ENCODE measurements at places on chromosomes 1 and 21. TPM values are rescaled to one million over a fixed set of nuclear protein-coding genes. Genes with fewer than 3 reads are reported as not detected.

GRCh38 chr1:230139315-230139714 lies 72.3 kb downstream of the GALNT2 start:
- DNase-seq: no peak

- DNase-seq: no peak
Observed at GRCh38 chr1:220891224-220892085, 12.2 kb downstream of the HLX start.

GRCh38 chr1:90694846-90695245 lies 22.3 kb downstream of the BARHL2 start:
- no peak for DNase-seq

- no peak for DNase-seq
Observed at GRCh38 chr1:198047913-198048312, 108.9 kb upstream of the NEK7 start.

DNA sequence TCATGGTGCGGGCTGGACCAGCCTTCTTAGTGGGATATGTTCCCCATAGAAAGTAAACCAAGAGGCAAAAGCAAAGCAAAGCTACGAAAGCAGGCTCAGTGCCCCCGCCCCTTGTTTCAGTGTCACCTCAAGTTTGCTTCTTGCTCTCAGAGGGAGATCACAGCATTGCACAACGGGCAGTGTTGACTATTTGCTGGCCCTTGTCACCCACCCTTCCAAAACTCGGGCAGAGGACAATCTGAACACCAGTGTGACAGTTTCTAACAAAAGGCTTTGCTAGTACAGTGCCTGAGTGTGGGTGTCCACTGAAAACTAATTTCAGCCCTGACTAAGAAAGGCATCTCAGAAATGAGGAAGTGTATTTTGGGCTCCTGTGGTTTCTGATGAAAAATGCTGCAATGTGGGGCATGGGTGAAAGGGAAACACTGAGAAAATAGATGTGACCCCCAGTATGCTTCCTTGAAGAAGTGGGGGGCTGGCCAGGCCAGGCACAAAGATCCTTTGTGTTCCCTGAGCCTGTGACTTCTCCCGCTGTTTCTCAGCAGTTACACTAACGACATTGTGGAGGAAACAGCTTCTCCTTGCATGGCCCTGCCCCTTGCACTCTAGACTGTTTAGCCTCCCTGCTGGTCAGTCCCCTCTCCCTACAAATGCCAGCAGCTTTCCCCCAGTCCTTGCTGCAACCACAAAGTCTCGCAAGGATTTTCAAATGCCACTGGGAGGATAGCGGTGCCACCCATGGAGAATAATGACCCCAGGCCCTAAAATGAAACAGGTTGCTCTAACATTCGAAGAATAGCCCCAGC lies 33.3 kb upstream of the KCNE1 start:
- DNase-seq: peak; percentile 82

DNA sequence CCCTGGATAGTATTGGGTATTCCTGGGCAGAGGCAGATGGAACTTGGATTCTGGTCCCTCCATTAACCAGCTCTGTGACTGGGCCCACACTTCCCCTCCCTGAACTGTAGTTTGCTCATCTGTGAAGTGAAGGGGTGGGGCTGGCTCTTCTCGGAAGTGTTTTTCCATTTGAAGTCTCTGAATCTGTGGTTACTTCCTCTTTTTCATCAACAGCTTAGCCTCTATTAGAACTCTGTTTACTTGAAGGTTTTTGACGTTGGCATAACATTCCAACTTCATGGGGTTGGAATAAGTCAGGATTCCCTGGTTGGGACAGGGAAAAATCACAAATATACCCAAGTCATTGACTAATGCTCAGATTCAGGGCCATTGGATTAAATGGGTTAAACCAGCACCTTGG lies 3.6 kb downstream of the KIAA0040 start:
- no peak for DNase-seq

DNA sequence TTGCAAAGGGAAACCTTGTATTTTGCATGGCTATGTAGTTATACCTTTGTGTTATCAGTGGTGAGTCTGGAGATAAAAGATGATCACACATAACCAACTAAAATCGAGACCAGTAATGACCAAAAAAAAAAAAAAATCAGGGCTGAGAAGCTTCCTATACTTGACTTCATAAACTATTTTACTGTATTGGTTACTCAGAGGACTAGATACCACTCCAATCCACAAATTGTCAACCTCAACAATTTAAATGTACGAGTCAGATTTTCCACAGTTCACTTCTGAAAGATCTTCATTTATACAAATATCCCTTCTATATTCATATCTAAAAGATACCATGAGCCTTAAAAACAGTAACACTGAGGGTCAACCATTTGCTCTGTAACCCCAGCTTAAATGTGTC lies 71.7 kb downstream of the NRIP1 start:
- no peak for DNase-seq

DNA sequence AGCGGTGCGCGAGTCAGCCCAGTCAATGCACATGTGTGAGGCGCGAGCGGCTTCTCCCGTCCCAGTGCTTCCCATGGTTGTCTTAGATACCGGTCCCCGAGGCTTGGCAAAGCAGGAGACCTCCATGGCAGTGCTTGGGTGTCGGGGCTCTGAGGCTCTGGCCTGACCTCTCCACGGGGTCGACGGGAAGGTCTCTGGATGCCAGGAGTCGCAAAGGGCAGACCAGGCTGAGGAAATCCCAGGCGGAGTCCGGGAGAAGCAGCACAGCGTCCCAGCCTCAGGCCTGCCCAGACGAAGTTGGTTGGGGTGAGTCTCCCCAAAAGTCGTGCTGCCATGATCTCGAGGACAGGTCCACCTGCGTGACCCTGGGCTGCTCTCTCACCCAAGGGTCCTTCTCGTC lies 3881.6 kb downstream of the SRGAP2C start:
- DNase-seq: no peak

- DNase-seq: peak; percentile 60
Observed at GRCh38 chr1:86779308-86780191, 75.2 kb downstream of the SH3GLB1 start.

- no peak for DNase-seq
Observed at GRCh38 chr1:27141266-27142003, 13.5 kb downstream of the SLC9A1 start.

DNA sequence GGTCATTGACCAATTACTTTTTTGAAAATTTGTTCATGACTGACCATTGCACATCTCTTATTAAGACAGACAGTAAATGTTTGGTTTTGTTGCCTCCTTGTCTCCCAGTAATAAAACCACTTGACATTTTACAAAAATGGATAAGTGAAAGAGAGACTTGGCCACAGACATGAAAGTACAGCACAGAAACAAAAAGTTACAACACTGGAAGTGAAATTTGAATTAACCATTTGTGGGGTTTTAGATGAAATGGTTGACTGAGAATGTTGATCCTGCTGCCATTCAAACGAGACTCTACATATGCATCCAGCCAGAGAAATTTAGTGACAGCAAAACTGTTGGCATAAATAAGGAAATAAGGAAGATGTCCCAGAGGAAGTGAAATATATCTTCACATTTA lies 79.3 kb upstream of the B3GALT2 start:
- no peak for DNase-seq

- DNase-seq: no peak
Observed at GRCh38 chr1:119510046-119510445, 3.0 kb downstream of the HSD3B1 start.

DNA sequence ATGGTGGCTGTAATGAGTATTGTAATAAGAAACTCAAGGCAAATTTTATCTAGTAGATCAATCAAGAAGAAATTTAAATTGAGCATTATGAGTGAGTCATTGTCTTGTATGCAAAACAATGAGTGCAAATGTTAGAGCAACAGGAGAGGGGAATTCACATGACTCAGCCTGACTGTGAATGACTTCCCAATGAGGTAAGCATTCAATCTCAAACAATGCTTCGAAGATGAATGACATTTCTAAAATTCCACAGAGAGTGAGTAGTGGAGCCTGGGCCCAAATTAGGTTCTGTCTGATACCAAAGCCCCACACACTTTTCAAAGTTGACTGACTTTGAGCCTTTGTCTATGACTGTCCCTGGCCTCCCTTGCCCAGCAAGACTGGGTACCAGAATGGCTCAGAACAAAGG lies 738.0 kb downstream of the PTPRU start:
- DNase-seq: peak; percentile 97

DNA sequence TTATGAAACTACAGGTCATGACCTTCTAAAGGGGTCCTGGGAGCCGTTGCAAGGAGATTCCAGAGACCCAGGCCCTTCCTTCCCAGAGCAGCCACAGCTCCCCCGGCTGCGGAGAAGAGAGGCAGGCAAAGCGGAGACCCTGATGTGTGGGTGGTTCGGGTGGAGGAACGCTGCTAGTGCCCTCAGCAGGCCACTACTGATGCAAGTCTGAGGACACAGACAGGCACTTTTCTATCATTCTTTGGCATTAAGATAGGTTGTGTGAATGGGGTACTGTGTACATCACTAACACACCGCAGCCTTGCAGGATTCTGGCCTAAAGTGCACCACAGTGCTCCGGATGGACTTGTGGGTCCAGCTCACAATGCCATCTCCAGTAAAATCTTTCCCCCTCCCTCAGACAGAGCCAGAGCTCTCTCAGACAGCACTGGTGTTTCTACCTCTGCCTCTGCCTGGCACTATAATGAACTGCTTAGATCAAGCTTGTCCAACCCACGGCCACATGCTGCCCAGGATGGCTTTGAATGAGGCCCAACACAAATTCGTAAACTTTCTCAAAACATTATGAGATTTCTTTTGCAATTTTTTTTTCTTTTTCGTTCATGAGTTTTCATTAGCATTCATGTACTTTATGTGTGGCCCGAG lies 121.4 kb downstream of the TGFBR3 start:
- DNase-seq: no peak

DNA sequence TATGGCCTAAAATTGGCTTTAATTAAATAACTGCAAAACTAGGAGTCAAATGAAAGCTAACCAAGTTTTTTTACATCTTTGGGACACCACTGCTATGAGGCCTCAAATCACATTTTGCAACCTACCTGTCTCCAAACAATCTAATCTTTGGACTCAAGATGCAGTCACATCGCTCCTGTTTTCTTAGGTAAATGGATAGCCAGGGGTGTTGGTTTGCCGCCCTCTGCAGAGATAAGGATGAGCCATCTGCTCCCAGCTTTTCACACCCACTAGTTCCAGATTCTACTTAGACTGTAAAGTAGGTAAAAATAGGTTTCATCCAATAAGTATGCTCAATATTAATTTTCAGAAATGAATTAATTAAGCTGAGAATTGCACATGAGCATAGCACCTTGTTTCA lies 456.5 kb downstream of the KIF26B start:
- DNase-seq: no peak

- DNase-seq: no peak
Observed at GRCh38 chr21:37405629-37406028, 39.1 kb downstream of the DYRK1A start.

DNA sequence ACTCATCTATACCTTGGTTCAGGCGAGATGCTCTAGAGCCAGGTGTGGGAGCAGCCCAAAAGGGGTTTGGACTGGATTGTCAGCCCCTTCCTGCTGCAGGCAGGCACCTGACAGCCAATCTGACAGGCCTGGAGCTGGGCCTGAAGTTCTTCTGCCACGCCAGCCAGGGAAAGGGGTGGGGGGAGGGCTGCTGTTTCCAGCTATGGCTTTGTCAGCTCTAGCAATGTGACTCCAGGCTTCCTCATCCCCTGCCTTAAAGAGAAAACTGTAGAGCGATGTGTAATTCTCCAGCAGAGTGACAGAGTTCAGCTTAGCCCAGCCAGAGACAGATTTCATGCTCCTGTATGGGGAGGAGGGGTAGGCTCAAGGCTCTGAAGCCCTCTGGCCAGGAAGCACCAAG lies 30.3 kb downstream of the WNT4 start:
- DNase-seq: no peak

GRCh38 chr1:32221581-32221979 lies 573 bp downstream of the TMEM234 start:
- no peak for DNase-seq

- DNase-seq: no peak
Observed at GRCh38 chr1:59046134-59046533, 250.8 kb upstream of the FGGY start.

DNA sequence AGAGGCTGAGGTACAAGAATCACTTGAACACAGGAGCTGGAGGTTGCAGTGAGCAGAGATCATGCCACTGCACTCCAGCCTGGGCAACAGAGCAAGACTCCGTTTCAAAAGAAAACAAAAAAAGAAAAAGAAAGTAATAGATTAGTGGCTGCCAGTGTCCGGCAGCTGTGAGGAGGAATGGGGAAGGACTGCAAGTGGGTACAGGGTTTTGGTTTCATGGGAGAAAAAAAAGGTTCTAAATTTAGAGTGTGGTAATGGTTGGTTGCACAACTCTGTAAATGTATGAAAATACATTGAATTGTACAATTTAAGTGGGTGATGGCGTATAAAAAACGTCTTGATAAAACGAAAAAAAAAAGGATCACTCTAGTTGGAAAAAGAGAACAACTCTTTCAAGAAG lies 6.7 kb downstream of the TAF1A start:
- no peak for DNase-seq

GRCh38 chr1:91597215-91597614 lies 96.6 kb downstream of the CDC7 start:
- no peak for DNase-seq

GRCh38 chr1:113784104-113784779 lies 25.0 kb upstream of the PHTF1 start:
- DNase-seq: no peak

DNA sequence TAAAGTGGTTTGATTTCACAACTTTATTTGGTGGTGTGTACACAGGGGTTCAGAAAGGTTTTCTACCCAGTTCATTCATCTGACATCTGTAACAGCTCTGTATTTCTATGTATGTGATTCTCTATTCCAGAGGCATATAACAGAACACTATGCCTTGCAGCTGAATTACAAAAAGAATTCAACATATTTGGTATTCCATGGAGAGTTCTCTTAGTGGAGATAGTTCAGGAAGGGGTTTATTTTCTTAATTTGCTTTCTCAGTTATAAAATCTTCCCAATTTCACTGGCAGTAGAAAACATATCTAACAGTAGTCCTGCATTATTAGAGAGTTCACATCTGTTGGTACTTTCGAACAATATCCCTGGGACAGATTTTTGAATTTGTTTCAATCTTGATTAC lies 207.9 kb upstream of the LYPLAL1 start:
- no peak for DNase-seq

- no peak for DNase-seq
Observed at GRCh38 chr1:187876775-187877174, 1048.0 kb downstream of the PLA2G4A start.

CHIA gene
- not detected for total RNA-seq

CCDC185 gene
- total RNA-seq: not detected

OPTC gene
- not detected for total RNA-seq

HMCN1 gene
- 12.3 TPM for total RNA-seq

OR6K3 gene
- total RNA-seq: not detected

SHISA4 gene
- 27.1 TPM for total RNA-seq

CCDC30 gene
- 1.3 TPM for total RNA-seq

KISS1 gene
- total RNA-seq: 0.17 TPM

PLD5 gene
- not detected for total RNA-seq

EVA1C gene
- total RNA-seq: 4.6 TPM

CLIC6 gene
- total RNA-seq: 1.8 TPM

All from fibroblast of lung (primary cell).